ENCODE measurements at places on chromosomes 13 and 19. TPM values are rescaled to one million over a fixed set of nuclear protein-coding genes. Genes with fewer than 3 reads are reported as not detected.
A peak's percentile ranks its signal among the peaks of the same experiment; 100 is the strongest.

GRCh38 chr13:62035981-62036380 is 620.3 kb upstream of the PCDH20 start:
- no peak for DNase-seq

- DNase-seq: no peak
These were observed 39.9 kb downstream of the FBN3 start for GRCh38 chr19:8109455-8109854.

- peak; percentile 59 for DNase-seq
These were observed 9.1 kb downstream of the TNFRSF19 start for GRCh38 chr13:23579072-23579895.

DNA sequence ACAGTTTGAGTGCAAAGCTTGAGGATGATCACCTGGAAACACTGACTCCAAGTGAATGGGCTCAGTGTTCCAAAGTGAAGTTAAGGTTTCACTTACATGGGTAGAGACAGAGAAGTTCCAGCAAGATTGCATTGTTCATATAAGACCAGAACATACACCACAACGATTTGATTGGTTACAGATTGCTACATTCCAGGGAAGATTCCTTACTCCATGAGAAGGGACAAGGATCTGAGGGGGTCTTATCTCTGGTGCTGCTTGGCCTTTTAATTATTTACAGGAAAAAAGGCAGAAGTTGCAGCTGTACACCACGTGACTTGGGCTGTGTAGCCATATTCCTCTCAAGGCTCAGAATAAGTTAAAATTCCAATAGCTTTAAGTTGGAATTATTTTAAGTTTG is 12.3 kb downstream of the WDFY2 start:
- DNase-seq: no peak

The C19orf67 gene
- total RNA-seq: not detected

DNA sequence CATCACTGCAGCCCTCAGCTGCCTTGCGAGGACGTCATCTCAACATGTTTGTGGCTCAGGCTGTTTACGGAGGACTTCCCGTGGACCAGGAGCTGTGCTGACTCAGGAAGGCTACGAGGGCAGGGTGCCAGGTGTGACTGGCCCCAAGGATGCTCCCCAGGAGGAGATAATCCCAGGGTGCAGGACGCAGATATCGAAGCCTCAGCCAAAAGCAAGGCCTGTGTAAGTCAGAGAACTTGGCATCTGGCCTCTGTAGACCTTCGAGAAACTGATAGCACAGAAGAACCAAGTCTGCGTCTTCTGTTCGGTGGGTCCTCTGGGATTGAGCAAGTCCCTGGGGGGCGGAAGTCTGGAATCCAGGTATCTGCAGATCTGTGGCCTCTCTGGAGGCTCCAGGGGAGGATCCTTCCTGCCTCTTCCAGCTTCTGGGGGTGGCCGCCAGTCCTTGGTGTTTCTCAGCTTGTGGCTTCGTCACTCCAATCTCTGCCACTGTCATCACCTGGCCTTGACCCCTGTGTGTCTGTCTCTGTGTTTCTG is 2.6 kb upstream of the DOHH start:
- DNase-seq: peak; percentile 69

The TNFRSF19 gene
- 6.5 TPM for total RNA-seq

- peak; percentile 60 for DNase-seq
These were observed 16.2 kb upstream of the MED4 start for GRCh38 chr13:48110931-48111721.

- no peak for DNase-seq
These were observed 12.9 kb downstream of the TPM4 start for GRCh38 chr19:16089010-16089846.

The APLP1 gene
- 39.8 TPM for total RNA-seq

DNA sequence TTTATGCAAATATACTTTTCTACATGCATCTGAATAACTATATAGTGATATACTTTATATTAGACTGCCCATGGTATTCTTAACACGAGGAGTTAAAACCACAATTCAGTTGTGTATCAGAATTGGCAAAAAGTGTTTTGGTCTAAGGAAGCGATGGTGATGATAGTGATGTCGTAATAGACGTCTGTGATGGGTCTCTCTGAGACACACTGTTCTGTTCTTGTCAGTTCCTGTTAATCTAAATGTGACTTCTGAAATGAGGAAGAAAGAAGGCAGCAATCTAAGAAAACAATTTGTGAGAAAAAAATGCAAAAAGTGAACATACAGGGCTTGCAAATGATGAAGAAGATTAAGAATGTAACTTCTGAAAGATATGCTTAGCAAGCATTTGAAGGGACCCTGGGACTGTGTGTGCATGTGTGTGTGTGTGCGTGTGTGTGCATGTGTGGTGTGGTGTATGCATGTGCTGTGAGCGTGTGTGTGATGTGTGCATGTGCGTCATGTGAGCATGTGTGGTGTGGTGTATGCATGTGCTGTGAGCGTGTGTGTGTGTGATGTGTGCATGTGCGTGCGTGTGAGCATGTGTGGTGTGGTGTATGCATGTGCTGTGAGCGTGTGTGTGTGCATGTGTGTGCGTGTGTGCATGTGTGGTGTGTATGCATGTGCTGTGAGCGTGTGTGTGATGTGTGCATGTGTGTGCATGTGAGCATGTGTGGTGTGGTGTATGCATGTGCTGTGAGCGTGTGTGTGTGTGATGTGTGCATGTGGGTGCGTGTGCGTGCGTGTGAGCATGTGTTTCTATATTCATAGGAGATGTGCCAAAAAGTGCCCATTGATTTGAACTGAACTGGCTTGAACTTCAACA is 131.8 kb downstream of the IRS2 start:
- DNase-seq: no peak

Data from A172 (cell line).